RPMI7951 (cell line): ENCODE measurements at places on chromosomes 12 and 14.

DNA sequence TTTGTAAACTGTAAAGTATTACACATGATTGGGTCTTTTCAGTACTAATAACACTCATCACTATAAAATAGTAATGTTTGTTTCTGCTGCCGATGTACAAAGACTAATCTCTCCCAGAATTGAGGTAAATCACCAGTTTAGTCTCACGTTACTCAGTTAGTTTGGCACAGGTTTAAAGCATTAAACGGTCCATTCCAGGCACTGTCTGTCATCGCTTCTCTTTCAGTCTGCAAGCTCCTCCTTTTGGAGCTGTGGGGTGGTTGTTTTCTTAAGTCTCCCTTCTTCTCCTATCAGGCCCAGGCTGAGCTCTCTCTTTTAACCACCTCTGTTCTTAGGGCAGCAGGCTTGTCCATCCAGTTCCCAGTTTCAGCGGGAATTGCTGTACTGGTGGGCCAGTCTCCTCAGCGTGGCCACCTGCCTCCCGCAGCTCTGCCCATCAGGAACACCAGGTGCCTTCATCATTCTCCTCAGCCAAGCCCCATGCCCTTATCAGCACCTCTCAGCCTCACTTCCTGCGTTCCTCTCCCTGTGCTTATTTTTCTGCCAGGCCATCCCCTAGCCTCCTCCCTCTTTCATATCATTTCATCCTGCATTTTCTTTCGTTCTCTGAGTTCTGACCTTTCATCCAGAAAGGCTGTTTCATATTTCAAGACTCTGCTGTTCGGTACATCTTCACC is 149.0 kb downstream of the TGFB3 start:
- DNase-seq: peak; percentile 4

GRCh38 chr12:3698218-3698974 is 54.5 kb downstream of the CRACR2A start:
- DNase-seq: peak; percentile 95

GRCh38 chr12:31989571-31990362 is 30.6 kb downstream of the RESF1 start:
- no peak for DNase-seq

DNA sequence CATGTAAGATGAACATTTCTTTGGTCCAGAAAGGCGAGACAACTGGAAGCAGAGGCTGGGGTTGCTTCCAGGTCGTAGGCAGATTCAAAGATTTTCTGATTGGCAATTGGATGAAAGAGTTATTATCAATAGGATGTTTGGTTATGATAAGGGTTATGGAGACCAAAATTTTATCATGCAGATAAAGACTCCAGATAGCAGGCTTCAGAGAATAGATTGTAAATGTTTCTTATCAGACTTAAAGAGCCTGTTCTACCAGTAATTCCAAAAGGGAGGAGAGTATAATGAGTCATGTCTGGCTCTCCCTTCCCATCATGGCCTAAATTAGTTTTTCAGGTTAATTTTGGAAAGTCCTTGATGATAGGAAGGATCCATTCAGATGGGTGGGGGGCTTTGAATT is 55.6 kb downstream of the C14orf39 start:
- no peak for DNase-seq

- peak; percentile 15 for DNase-seq
Observed at GRCh38 chr12:15966426-15966825, 55.3 kb downstream of the DERA start.

DNA sequence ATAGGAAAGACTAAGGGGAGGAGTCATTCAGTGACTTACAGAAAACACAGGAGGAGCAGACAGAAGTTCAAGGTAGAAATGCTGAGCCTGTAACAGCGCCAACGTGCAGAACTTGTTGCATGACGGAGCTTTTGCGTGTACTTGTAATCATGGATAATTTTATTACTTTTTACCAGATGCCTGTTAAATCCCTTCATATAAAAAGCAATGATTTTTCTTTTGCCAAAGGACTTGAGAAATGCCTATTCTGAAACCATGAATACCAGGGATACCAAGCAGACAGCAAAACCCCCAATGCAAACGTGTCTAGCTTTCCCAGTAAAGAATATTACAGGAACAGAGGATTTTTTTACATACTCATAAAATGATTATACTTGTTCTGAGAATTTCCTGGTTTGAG is 163.6 kb upstream of the GSC start:
- DNase-seq: no peak

- DNase-seq: no peak
Observed at GRCh38 chr12:52546126-52546525, 6.8 kb downstream of the KRT71 start.

- DNase-seq: no peak
Observed at GRCh38 chr12:117213295-117213808, 23.1 kb upstream of the FBXO21 start.

DNA sequence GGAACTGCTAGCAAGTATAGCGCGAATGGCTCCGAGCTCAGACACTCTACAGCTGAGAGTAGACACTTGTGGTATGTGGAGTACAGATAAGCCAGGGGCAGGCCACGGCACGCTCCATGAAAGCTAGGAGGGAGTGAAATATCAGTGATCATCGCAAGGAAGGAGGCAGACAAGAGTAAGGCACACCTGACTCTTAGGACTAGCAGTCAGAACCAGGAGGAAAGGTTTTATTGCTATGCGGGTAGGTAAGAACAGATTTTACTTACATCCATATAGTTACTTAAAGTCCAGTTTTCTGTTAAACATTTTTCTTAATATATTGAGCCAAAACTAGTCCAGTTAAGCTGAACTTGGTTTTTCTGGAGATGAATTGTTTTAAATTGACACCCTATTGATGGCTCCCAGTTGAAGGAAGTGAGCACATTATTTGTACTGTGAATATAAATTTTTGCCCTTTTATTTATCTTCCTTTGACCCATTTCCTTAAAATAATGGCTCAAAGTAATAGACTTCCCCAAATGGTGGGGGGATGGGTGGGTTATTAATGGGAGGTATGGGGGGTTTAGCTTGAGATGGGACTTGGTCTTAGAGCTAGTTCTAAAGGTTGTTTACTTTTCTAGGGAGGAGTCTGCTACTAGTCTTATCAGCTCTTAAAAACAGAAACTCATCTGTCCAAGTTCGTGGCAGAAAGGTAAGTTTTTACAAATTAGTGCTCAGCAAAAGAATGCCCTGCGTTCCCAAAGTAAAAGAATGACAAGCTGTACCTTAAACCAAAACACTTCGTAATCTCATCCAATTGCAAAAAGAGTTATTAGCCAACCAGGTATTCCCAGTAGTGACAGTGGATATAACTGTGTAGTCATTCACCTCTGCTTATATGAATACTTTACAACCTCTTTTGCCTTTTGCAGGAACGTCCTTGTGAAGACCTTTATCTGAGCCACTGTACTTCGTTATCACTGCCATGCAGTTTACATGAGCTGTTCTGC is 5.8 kb downstream of the HNRNPA1 start:
- no peak for DNase-seq

DNA sequence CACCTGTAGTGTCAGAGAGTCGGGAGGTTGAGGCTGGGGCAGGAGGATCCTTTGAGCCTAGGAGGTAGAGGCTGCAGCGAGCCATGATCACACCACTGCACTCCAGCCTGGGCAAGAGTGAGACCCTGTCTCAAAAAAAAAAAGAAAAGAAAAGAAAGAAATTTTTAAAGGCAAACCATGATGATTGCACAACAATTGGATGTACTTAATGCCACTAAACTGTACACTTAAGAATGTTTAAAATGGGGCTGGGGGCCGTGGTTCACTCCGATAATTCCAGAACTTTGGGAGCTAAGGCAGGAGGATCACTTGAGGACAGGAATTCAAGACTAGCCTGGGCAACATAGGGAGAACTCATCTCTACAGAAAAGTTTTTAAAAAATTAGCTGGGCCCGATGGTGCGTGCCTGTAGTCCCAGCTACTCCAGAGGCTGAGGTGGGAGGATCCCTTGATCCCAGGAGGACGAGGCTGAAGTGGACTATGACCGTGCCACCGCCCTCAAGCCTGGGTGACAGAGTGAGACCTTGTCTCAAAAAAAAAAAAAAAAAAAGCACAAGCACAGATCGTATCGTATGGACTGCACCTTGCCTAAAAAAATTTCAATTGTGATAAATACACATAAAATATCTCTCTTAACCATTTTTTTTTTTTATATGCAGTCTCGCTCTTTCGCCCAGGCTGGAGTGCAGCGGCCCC is 32.7 kb downstream of the JAG2 start:
- DNase-seq: no peak

- DNase-seq: peak; percentile 7
Observed at GRCh38 chr12:101552277-101552676, 42.5 kb upstream of the MYBPC1 start.

GRCh38 chr12:43345023-43345422 is 207.0 kb downstream of the ADAMTS20 start:
- no peak for DNase-seq

DNA sequence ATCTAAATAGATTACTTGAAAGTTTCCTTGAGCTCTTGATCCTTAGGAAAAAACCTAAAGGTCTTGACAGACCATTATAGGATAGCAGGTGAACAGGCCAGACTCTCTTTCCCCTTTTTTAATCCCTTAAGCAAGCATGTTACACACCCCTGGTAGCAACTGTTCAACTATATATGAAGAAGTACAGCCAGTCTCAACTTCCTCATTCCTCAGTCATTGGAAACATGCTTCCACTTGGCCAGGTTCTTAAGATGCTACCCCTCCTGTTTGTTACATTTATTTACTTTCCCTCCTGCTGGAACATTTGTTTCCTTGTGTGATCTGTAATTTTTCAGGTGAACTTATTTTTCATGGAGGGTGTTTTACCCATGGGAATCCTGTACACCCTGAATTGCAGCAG is 124.1 kb downstream of the ARMH4 start:
- no peak for DNase-seq

GRCh38 chr12:109156586-109156985 is 40.2 kb downstream of the ACACB start:
- no peak for DNase-seq

GRCh38 chr12:42261708-42262107 is 23.7 kb upstream of the YAF2 start:
- DNase-seq: no peak

DNA sequence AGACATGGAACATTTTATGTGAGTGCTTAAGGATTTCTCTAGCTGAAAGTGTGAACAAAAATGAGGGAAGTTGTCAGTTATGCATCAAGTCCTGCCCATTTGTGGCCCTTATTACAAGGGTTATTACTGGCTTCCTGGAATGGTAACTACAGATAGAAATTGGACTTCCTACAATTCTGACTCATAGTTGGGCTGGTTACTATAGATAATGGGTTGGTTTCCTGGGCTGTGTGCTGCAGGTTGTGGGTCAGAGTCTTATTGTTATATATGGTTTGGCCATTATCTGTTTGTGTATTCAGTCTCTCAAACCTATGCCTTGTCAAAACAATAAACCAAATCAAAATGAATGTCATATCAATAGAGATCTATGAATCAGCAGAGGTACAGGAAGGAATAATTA is 313.7 kb downstream of the ADAMTS20 start:
- DNase-seq: no peak

- DNase-seq: no peak
Observed at GRCh38 chr14:34055157-34055950, 104.5 kb upstream of the EGLN3 start.

GRCh38 chr12:93043877-93044209 is 114.7 kb upstream of the EEA1 start:
- DNase-seq: no peak

DNA sequence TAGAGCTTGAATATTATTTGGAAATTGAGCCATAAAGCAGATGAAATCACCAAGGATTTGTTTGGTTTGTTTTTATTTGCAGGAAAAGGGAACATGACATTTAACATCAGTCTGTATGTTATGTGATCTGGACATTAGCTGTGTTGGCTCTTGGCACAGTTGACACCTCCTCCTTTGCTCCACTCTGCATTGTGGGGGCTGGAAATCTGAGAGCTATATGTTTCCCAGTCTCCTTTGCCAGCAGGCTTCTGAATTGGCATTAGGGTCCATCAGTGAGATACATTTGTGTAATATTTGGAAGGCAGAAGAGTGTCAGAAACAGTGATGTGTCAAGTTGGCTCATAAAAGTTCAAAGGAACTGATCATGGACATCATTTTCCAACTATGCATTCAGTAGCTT is 322.1 kb upstream of the ATP2B1 start:
- DNase-seq: no peak

GRCh38 chr12:121837680-121838079 is 21.0 kb downstream of the HPD start:
- DNase-seq: no peak

DNA sequence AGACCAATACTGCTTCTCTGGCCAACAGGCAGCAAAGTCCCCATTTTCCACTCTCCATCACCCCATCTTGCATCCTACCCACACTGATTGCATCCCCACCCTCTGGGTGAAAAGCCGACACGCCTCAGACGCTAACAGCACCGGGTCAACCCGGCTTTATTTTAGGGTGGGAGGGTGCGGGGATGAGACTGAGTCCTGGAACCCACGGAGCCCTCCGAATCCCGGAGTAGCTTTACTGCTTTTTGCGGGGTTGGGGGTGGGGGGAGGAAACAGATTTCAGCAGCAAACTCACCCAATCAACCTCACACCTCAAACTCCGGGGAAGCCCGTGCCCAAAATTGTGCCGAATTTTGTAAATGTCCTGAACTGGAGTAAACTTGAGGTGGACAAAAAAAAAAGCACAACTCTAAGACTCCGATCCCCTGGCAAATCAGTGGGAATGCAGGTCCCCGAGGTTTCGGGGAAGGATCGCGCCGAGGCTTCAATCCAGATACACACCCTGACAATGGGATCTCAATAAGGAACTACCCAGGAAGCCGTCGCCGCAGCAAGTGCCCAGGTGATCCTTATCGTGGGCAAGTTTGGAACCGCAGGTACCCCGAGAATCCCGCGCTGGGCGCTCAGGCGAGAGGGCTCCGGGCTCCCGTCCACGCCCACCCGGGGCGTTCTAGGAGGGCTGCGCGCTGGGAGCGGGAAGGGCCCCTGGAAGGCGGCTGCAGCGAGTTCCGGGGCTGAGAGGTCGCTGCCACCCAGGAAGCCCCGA is 1.1 kb downstream of the GCH1 start:
- DNase-seq: no peak

DNA sequence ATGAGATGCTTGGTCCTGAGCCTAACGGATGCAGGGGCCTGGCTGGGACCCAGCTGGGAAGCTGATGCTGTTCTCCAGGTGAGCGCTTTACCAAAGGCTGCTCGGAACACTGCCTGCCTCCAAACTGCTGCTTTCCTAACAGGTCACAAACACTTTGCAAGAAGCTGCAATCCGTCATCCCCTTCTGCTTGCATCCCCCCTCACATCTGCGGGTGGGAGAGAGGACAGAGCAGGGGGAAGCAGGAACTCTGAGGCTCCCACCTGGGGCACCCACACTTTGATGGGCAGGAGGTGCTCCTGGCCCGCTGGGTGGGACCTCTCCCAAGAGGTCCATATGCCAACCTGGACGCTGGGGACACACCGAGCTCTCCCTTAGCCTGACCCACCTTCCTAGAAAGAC is 24.9 kb upstream of the PPP2R5C start:
- DNase-seq: no peak

- peak; percentile 18 for DNase-seq
Observed at GRCh38 chr12:572532-572899, 90.7 kb downstream of the NINJ2 start.
